Heart right ventricle (tissue), 16 donors: ENCODE measurements at places on chromosomes 12 and 14. TPM values are rescaled to one million over a fixed set of nuclear protein-coding genes. Genes with fewer than 3 reads are reported as not detected.

GRCh38 chr14:66273261-66273832 is 212.8 kb upstream of the CCDC196 start:
- DNase-seq = no peak

GRCh38 chr14:44165286-44165685 is 341.8 kb downstream of the FSCB start:
- no peak for DNase-seq

- DNase-seq = no peak
Observed at GRCh38 chr14:31060253-31060875, 34.2 kb upstream of the STRN3 start.

DNA sequence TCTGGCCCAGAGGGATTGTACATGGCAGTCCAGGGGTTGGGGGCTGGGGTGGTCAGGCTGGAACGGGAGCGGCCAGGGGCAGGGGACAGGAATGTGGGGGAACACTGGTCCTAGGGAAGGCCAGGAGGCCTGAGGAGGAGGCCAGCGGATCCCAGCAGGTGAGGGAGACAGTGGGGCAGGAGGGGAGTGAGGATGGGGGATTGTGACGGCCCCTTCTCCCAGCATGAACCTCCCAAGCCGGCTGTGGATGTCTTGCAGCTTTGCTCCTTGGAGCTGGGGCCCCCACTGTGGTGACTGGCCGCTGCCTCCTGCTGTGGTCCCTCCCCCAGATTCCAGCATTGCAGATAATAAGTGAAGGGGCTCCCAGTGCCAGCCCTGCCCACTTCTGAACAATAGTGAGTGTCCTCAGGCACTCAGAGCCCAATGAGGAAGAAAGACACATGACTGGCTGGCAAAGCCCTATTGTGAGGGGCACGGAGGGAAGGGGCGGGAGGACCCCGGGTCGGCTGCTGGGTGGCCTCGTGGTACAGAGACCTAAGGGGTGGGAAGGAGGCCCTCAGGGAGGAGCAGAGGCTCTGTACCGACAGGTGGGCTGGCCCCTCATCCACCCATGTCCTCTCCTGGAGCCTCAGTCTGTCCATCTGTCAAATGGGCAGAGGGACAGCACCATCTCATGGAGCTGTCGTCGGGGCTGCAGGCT is 215.0 kb downstream of the KIF26A start:
- peak; percentile 6 for DNase-seq

DNA sequence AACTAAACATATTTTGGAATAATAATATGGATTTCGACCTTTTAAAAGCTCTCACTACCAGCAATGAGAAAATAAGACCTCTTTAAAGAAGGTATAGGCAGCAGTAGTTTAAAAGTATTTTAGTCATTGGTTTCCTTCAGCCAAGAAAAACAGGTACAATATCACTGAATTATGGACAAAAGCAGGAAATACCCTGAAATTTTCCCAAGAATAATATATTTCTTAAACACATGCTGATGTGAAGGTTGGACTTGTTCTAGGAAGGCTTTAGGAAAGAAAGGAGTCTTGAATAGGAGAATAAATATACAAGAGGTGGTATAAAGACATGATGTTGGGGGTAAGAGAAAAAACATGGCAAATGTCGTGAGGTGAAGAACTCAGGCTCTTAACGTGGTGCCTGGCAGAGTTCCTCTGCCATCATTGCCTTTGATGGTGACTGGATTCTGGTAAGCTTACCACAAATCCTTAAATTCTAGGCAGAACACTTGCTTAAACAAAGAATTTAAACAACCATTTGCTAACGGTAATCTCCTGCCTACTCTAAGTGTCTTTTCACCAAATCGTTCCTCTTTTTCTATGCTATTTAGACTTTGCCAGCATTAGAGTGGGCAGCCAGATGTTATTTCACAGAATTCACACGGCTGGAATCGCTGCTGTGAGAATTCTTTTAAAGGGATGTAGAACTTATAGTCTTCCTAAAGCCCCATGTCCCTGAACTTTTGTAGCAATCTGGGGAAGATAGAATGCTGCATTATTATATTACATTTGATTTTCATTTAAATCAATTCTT is 11.9 kb upstream of the NUDT4 start:
- DNase-seq = no peak

DNA sequence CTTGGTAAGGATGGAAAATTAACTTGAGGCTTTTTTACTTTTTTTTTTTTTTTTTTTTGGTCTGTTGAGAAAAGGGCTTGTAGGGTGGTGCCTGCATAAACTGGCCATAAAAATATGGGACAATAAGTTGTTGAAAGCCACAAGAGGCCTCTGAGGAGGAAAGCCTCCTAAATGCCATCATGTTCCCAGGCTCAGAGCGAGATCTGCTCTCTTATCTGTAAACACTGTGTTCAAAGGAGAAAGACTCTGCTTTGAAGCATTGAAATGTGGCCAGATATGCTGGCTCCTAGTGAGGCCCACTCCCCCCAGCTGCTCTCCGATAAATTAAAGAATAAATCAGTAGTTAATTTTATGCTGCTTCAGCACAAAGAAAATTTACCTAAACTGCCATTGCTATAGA is 504.9 kb downstream of the DIO2 start:
- no peak for DNase-seq

- no peak for DNase-seq
Observed at GRCh38 chr14:37596790-37597472, 1.5 kb downstream of the TTC6 start.

GRCh38 chr14:88985654-88986053 is 161.2 kb downstream of the TTC8 start:
- DNase-seq = no peak

DNA sequence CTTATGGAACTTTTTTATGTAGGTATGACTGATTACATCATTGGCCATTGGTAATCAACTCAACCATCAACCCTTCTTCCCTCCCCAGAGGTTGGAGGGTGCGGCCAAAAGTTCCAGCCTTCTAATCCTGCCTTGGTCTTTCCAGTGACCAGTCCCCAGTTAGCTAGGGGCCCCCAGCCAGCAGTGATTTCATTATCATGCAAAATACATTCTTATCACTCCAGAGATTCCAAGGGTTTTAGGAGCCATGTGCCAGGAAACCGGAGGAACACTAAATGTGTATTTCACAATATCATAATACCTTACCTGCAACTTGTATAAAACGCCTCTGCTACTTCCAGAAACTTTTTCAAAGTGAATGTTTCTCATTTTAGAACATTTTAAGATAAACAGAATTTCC is 181.5 kb upstream of the PELI2 start:
- DNase-seq = no peak

GRCh38 chr14:104973135-104973384 is 5.1 kb downstream of the AHNAK2 start:
- peak; percentile 51 for DNase-seq

SLC2A14 gene
- total RNA-seq = not detected

OR10A7 gene
- total RNA-seq = not detected

DAO gene
- total RNA-seq = not detected

HPD gene
- total RNA-seq = 1.1 TPM

LYZ gene
- 23.9 TPM for total RNA-seq

L2HGDH gene
- total RNA-seq = 12.3 TPM
